ENCODE measurements at places on chromosomes 6 and 20.

DNA sequence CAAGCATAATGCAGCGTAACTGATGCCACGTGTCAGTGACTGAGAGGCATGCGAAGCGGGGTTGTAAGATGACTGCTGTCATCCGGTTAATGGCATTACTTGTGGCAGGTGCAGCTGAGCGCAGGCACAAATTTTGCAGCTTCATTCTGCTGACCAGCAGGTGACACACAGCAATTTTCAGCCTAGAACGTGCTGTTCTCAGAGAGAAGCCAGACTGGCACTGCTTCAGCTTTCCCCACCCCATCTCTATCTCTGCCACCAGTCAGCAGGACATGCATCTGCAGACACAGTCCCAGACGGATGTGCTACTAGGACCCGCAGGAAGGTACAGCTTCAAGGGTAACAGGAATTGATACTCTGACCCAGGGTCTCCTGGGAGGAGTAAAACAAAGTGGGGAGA, 221.8 kb downstream of the KIF16B start:
- DNase-seq, result no peak

DNA sequence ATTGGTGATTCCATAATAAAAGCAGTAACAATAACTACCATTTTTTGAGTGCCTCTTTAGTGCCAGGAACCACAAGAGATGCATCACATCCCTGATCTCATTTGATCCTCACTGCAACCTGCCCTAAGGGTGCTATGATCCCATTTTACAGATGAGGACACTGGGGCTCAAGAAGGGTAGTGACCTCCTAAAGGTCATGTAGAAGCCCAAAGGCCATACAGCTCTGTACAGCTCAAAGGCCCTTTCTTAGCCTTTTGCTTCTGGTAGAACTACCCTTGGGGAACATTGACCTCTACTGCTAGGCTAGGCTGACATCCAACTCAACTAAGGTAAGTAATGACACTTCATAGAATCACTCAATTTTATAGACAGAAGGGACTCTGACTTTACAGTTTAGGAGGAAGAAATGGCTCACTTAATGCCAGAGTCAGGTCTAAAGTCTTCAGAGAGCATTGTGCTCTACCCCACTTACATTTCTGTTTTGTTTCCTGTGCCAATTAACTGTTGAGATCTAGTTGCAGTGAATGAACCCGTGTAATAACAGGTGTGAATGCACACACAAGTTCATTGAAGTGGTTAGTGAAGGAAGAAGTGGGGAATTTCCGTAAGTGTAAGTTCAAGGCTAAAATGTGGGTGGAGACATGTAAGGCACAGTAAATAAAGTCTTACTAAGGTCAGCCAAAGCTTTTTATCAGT, 10.7 kb downstream of the SLC9A8 start:
- DNase-seq, result peak; percentile 38

DNA sequence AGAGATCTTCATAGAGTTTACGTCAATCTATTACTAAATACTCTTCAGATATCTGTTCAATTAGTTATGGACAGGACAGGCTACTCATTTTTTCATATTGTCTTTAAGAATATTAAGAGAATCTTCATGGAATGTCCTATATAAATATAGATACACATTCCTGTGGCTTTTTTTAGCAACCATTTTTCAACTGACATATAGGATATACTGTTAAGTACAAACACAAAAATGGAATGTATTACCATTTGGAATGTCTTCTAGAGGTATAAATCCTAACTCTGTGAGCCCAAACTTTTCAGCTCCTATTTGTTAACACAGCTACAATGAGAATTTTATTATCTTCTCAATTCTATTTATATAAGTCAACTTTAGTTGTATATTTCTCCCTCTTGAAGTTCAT, 239.6 kb upstream of the DEFB112 start:
- DNase-seq, result no peak

GRCh38 chr6:117530467-117531242, 48.2 kb downstream of the DCBLD1 start:
- no peak for DNase-seq

GRCh38 chr6:36436466-36436865, 6.2 kb downstream of the PXT1 start:
- DNase-seq, result no peak

DNA sequence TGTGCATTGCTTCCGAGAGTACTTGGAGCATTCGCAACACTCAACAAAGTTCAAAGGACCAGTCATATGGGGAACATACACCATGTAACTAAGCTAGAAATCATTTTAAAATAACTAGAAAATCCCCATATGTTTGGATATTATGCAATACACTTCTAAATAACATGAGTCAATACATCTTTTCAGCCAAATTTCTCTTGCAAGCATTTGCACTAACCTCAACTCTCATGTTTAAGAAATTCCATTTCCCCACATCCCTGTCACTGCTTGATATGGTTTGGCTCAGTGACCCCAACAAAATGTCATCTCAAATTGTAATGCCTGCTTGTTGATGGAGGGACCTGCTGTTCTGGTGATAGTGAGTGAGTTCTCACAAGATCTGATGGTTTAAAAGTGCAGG, 85.7 kb upstream of the CST7 start:
- DNase-seq, result no peak

GRCh38 chr6:160010067-160010466, 41.2 kb downstream of the IGF2R start:
- DNase-seq, result no peak

DNA sequence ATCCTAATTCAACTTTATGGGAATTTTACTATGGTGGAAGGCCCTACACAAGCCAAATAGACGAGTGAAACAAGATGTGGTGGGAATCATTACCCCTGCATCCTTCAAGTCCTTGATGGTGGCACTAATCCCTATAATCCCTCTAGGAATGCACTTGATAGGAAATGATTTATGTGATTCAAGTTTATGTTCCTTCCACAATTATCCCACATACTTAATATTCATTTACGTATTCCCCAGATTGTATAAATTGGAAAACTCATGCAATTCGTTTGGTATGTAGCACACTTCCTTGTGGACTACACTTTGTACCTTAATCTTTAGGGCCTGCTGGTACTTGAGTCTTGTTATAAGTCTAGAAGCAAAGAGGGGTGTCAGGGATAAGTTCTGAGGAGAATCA, 40.8 kb downstream of the PKIB start:
- DNase-seq, result no peak

DNA sequence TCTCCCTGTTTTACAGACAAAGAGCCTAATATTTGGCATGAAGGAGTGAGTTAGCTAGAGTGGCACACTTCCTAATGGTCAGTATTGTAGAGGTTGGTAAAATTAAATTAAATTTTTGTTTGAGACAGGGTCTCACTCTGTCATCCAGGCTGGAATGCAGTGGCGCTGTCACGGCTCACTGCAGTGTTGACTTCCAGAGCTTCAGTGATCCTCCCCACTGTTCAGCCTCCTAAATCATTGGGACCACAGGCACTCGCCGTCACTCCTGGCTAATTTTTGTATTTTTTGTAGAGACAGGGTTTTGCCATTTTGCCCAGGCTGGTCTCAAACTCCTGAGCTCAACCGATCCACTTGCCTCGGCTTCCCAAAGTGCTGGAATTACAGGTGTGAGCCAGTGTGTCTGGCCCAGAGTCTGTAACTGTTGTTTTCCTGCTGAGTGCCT, 70.9 kb downstream of the SCAND1 start:
- no peak for DNase-seq

GRCh38 chr6:148561629-148562028, 185.2 kb upstream of the UST start:
- DNase-seq, result no peak

- DNase-seq, result no peak
Measured at GRCh38 chr6:87408721-87409155, 966 bp downstream of the CFAP206 start.

DNA sequence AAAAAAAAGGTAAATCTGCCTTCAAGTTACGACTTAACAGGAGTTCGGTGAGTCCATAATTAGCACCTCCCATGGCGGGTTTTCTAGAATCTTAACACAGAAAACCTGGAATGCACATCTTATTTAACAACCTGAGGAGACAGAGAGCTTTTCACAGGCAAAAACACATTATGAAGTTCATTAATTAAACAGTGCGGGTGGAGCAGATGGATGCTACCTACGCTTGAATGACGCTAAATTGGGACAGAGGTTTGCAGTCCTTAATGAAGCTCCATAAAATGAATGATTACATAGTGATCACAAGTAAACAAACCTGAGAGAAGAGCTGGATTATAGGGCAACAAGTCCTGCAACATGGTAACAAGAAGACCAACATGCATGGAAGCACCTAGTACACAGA, 81.0 kb downstream of the INSM1 start:
- no peak for DNase-seq

DNA sequence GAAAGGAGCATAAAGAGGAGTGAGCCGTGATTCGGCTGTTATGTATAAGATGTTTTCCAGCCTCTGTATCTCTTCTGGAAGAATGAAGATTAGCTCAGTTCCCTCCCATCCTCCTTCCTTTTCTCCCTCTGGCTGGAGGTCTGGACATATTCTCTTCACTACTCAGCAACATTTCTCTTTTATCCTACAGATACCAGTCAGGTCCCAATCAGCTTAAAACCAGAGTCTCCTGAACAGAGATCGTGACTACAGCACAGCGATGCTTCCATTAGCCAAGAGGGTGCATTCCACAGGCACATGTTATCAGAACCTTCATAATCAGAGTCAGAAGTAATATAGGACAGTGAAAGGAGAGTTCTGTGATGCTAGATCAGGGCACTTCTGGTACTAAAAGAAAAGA, 133.9 kb upstream of the SOX4 start:
- DNase-seq, result no peak

DNA sequence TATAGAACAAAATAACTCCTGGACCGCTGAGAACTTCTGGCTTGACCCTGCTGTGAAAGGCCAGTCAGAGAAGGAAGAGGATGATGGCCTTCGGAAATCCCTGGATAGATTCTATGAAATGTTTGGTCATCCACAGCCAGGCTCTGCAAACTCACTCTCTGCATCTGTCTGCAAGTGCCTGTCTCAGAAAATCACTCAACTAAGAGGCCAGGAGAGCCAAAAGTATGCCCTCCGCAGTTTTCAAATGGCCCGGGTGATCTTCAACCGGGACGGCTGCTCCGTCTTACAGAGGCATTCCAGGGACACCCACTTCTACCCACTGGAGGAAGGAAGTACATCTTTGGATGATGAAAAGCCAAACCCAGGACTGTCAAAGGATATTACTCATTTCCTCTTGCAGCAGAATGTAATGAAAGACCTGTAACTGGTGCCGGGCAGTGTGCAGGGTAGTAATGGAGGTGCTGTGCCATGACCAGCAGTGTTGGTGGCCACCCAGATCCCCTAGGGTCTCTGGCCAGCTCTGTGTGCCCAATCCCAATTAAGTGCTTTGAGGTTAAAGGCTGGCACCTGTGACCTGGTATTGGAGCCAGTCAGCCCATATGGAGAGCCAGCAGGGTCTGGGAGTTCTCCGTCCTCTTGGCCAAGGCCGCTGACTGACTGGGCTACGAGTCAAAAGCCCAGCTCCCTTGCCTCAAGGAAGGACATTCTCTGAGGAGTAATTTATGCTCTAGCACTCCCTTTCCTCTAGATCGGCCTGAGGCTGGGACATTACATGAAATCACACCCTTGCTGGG, 87.1 kb downstream of the TRMT6 start:
- DNase-seq, result no peak

GRCh38 chr6:6971369-6971768, 136.4 kb upstream of the RREB1 start:
- no peak for DNase-seq

DNA sequence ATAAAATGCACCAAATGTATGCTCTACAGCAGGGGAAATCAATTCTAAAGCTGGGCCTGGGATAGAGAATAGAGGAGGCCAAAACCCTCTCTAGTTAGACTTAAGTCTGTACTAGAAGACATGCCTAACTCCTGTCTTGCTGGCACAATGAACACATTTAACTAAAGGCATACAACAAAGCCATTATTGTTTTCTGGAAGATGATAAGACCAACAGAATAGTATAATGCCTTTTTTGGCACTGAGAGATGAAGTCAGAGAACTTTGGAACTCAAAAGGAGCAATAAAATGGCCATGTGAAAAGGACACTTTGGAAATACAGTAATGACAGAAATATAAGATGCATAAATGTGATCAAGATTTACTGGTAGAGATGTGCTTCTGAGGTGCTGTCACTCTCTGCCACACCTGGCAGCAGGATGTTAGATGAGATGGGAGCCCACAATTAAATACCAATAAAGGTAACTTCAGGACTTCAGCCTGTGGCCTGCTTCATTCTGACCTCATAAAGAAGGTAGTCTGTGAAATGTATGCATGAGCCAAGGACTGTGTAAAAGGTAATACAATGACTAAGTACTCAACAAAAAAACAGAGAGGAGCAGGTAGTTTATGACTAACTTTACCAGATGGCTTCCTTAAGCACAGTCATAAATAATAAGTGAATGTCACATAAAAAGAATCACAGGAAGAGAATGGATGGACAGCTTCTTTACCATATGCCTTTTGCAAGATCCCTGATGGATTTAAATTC, 333.4 kb downstream of the BCKDHB start:
- DNase-seq, result no peak

- no peak for DNase-seq
Measured at GRCh38 chr6:128127650-128128049, 226.8 kb upstream of the THEMIS start.

DNA sequence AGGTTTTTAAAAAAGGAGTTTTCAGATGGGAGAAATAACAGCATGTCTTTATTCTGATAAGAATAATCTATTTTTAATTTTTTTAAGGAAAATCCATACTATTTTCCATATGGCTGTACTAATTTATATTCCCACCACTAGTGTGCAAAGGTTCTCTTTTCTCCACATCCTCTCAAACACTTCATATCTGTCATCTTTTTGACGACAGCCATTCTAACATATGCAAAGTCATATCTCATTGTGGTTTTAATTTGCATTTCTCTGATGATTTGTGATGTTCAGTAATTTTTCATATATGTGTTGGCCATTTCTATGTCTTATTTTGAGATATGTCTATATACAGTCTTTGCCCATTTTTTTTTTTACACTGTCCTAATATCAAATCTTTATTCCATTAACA, 280.6 kb upstream of the RUNX2 start:
- DNase-seq, result no peak

- DNase-seq, result no peak
Measured at GRCh38 chr6:87561017-87561416, 28.8 kb downstream of the RARS2 start.

- DNase-seq, result no peak
Measured at GRCh38 chr6:7617801-7618764, 28.1 kb downstream of the SNRNP48 start.

DNA sequence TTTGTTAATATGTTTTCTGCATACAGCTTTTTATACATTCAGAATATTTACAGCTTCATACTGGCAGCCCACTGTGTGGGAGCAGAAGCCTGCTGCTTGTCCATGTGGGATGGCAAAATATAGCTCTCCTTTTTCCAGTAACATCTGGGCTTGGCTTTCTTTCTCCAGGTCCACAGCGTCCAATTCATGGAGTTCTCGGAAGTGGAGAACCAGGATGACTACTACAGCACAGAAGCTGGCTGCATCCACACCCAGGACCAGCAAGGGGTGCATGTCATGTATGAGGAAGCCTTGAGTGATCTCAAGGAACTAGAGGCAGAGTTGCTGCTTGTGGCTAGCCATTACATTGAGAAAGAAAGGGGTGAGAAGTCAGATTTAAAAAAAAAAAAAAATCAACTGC, 143.1 kb downstream of the CD164 start:
- DNase-seq, result no peak

All from DND-41 (cell line).